ENCODE measurements at places on chromosomes 3 and 15.

DNA sequence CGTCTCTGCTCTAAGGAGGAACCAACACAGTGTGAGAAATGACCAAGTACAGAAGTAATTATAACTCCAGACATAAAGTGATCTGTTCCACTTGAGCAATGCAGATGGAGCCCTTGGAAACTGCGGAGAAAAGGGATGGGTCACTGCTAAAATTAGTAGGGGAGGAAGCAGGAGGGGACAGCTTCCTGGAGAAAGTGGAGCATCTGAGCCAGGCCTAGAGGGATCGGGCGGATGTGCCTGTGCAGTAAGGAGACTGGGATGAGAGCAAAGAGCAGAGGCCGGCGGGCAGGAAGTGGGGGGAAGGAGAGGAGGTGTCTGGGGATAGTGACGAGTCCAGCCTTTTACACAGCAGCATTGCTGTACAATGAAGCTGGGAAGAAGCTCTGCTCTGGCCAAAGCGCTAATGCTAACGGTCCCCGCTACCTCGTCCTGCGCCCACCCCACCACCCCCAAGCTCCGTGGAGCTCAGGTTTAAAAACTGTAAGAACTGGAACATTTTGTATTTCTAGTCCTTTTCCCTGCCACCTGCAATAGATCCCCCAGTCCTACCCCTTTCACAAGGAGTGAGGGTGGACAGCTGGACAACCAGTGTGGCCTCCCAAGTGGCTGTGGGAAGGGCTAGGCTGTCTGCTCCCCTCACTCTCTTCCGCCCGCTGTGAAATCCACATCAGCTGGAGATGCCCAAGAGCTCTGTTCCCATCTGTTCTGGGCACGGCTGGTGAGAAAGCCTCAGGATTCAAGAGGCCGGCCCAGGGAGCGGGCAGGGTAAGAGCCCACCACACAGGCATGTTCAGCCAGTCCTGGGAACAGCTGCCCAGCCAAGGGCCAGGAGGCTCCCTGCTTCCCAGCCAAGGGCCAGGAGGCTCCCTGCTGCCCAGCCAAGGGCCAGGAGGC is 53.0 kb upstream of the HES1 start:
- peak; percentile 83 for DNase-seq

GRCh38 chr3:105614288-105615030 is 247.8 kb downstream of the ALCAM start:
- DNase-seq = no peak

GRCh38 chr3:141561426-141562034 is 74.7 kb downstream of the RASA2 start:
- peak; percentile 72 for DNase-seq

DNA sequence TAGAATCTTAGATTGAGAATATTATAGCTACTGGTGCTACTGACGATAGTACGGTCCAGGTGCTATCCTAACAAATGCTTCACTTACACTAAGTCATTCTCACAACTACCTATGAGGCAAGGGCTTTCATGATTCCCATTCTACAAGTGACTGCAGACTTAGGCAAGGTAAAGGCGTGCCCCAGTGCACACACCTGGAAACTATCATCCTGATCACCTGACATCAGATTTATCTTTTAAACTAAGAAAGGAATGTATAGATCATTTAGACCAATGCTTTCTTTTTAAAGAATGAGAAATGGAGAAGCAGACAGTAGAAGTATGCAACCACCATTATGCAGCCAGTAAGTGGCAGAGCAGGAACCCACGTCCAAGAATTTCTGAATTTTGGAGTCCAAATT is 59.2 kb upstream of the LRRN1 start:
- DNase-seq = no peak

GRCh38 chr15:91186904-91187656 is 87.0 kb downstream of the SV2B start:
- DNase-seq = peak; percentile 18

GRCh38 chr3:197149528-197149927 is 119.9 kb upstream of the MELTF start:
- DNase-seq = no peak

DNA sequence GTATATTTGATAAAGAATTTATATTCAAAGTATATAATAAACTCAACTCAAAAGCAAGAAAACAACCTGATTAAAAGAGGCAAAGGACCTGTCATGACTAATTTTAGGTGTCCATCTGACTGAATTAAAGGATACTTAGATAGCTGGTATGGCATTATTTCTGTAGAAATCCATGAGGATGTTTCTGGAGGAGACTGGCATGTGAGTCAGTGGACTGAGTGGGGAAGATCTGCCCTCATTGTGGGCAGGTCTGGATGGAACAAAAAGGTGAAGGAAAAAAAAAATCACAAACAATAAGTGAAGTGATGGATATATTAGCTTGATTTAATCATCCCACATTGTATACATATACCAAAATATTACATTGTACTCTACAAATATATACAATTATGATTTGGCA is 16.6 kb downstream of the ANKRD28 start:
- no peak for DNase-seq

DNA sequence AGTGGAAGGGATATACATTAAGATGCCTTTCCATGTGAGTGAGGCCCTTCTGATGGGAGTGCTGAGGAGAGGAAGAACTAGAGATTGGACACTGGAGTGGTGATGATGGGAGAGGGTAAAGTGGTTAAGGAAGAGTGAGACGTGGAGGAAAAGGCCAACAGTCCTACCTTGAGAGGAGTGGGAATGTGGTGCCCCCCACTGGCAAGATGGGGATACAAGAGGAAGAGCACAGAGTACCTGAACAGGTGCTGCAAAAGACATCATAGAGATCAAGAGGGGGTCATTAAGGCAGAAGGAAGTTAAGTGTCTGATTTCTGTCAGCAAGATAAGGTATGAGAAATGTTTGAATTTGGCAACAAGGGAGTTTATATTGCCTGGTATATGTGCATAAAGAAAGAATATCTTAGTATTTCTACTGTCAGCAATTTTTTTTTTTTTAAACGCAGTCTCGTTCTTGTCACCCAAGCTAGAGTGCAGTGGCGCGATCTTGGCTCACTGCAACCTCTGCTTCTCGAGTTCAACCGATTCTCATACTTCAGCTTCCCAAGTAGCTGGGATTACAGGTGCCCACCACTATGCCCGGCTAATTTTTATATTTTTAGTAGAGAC is 34.0 kb downstream of the ARIH2 start:
- DNase-seq = no peak
